ENCODE measurements at places on chromosomes 11 and 22.

DNA sequence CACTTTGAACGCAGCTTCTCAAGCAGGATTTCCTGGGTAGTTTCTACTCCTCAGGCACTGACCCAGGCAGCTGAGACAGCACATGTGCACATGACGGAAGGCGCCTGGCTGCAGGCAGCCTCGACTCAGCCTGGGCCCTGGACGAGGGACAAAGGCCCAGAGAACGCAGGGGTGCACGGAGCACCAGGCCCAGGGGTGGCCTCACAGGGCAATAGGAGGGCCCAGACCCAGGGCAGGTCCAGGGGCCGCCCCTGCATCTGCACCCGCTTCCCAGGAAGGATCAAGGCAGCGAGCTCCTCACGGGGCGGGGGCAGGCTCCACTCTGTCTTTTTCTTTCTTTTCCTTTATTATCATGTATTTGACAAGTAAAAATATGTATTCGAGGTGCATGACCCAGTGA lies 208.4 kb downstream of the BRD1 start:
- no peak for DNase-seq

DNA sequence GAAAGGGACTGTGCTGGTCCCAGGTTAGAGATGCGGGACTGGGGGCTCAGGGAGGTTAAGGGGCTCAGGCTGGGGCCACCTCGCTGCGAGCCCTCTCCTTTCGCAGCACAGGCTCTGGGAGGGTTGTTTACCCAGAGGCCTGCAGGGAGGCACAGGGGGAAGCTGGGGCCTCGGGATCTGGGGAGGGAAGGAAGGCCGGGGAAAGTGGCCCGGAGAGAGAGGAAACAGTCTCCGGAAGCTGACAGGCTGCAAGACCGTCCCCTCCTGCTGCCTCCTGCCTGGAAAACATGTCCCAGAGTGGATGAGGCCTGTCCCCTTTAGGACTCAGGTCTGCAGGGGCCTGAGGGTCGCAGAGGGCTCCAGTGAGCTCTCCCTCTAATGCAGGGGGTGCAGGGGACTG lies 45.4 kb downstream of the MYO7A start:
- DNase-seq, result no peak

DNA sequence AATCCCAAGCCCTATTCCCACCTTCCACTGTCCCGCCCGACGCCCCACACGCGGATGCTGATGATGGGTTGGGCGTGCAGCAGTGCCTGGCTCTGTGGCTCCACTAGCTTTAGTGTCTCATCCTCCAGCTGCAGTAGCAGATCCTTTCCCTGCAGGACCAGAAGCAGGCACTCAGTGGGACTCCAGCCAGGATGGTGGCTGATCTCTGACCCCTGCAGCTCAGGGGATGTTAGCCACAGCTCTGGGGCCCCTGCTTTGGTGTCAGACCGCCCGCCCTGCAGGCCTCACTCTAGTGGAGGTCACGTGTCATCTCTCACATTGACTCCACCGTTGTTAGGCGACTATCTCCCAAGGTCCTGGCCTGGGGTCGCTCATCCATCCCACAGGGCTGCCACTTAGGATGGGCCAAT lies 11.8 kb downstream of the SMPD1 start:
- no peak for DNase-seq

GRCh38 chr11:80843266-80843974 lies 1402.6 kb upstream of the TENM4 start:
- no peak for DNase-seq

- DNase-seq, result no peak
Observed at GRCh38 chr11:63490551-63491239, at the start of gene PLAAT5. TSS of gene PLAAT5 (minus strand) at chr11:63491167. CDS start at chr11:63491034, 133 bp downstream.

DNA sequence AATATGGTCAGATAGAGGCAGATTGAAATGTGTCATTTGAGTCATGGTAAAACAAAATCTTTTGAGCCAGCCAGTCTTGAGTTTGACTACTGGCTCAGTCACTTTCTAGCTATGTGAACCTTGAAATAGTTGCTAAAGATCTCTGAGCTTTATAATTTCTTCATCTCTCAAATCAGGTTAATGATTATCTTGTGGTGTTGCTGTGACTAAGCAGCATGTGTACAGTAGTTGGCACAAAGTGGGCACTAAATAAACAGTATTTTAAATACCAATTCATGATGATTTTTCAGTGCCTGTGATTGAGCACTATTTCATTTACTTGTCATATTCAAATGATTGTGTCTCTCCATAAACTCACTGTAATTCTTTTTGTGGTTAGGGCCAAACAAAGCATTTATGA lies 70.8 kb downstream of the RAB38 start:
- no peak for DNase-seq

- DNase-seq, result no peak
Observed at GRCh38 chr11:2265396-2265795, 5.0 kb downstream of the ASCL2 start.

All from activated CD4-positive, alpha-beta T cell treated with anti-CD3 and anti-CD28 coated beads, Interleukin-2, amount 50 U/mL, for 24 hours (primary cell).